ENCODE measurements at places on chromosomes 1 and 21.

GRCh38 chr1:170168265-170168664 is 22.5 kb downstream of the NTMT2 start:
- DNase-seq: peak; percentile 3

DNA sequence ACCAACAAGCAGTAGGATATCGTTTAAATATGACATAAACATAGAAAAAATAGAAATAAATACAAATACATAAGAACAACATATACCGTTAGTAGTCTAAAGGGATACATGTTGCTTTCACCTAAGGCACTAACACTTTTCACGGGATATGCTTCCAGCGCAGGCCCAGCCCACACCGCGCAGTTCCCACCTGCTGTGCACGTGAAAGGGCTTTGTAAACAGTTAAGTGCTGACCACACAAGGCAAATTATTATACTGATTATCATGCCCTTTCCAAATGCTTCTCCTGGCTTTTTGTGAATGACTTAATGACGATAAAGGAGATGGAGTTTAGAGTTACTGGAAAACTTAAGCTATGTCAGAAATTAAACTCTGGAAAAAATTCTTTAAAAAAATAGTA is 11.3 kb upstream of the IL22RA1 start:
- no peak for DNase-seq

DNA sequence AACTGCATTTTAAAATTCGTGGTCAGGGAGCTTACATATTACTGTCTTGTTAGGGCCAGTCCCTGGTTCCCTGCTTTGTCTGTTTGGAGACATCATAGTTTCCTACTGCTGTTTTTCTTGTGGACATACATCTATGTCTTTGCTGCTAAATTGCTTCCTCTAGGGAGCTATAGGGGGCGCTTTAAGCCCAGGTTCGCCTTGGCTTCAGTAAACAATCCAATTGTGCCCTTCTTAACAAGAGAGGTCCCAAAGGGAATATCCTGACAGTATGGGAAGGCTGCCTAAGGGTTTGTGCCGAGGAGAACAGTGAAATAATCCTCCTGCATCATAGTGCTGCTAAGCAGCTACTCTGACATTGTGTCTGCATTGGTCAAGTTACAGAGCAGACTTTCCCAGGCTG is 112.5 kb downstream of the USH2A start:
- peak; percentile 12 for DNase-seq

DNA sequence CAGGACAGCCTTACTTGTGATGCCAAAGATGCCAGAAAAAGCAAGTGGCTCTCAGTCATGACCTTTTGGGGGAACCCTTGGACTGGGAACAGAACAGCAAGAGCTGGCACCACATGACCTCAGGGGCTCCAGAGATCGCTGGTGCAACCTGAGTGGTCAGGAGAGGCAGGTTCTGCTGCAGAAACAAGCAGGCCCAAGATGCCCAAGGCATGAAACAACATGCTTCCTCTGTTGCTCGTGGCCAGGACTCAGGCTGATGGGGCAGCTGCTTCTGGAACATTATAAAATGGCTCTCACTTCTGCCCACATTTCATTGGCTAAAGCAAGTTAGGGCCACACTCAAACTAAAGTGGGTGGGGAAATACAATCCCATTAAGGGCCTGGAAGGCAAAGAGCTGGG is 17.7 kb upstream of the CLSTN1 start:
- DNase-seq: no peak

DNA sequence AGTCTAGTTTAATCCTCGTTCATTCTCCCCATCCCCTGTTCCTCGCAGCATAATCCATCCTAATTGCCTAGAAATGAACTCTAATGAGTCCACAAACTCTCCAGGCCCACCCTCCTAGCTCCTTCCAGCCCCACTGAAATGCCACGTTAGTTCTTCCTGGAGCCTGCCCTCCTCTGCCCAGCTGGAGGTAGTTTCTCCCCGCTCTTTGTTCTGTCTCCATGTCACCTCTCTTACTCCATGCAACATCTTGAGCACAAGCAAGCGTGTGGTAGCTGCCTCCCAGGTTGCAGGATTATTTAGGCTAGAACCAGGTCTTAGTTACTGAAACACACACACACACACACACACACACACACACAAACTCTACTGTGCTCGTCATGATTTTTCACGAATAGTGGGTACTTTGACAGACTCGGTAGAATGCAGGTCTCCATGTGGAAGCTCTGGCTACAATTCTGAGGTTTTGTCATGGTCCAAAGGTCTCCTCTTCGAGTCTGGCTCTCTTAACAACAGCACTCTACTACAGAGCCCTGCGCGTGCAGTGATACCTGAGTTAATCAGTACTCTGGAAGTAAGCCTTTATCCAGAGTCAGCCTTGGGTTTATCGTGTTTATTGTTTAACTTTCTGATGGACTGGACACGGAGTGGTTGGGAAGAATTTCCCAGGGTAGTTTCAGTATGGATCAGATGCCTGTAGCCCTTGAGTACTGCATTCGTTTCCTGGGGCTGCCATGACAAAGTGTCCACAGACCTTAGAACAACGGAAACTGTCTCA is 27.5 kb downstream of the HUNK start:
- DNase-seq: no peak

DNA sequence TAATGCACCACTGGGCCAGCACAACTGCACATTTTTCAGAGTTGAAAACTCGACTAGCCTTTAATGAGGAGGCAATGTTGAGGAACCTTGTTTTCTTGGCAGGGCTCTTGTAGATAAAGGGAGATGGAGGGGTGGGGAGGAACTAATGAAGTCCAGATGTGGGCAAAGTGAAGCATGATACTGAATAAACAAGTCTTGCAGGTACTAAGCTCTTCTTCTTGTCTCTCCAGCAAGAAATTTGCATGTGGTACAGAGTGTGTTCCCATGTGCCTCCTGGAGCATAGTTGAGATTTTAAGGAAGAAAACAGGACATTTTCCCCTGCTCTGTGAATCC is 47.0 kb downstream of the PLPP3 start:
- DNase-seq: no peak

GRCh38 chr21:33401630-33401992 is 1.6 kb upstream of the IFNGR2 start:
- DNase-seq: peak; percentile 60

DNA sequence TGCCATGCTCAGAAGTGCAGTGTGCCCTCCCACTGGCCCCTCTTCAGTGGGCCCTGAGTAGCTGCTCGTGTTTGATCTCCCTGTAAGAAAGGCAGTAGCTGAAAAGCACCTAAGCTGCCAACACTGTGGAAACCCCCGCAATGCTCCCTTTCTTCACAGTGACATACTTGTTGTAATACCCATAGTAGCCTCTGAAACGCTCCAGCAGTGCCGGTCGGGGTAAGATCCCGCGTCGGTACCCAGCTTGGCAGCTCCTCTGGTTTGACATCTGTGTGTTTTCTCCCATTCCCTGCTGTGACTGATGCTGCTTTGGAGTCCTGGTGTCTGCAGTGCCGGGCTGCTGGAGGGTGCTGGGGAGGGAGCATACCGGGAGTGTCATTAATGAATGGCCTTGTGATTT is 3.6 kb downstream of the CHAF1B start:
- peak; percentile 24 for DNase-seq

GRCh38 chr1:179591592-179592580 is at the start of gene TDRD5:
TSS of gene TDRD5 (plus strand) at chr1:179591832. CDS start at chr1:179592616, 784 bp downstream.
- peak; percentile 12 for DNase-seq

GRCh38 chr1:196400478-196401451 is 207.5 kb downstream of the KCNT2 start:
- DNase-seq: peak; percentile 32

- DNase-seq: no peak
Measured at GRCh38 chr1:42260376-42261070, 74.5 kb downstream of the FOXJ3 start.

- no peak for DNase-seq
Measured at GRCh38 chr1:193807208-193807607, 620.8 kb upstream of the B3GALT2 start.

GRCh38 chr1:192243721-192244120 is 73.1 kb upstream of the RGS21 start:
- DNase-seq: no peak

GRCh38 chr1:31181515-31182343 is 58.0 kb downstream of the NKAIN1 start:
- peak; percentile 85 for DNase-seq

- peak; percentile 2 for DNase-seq
Measured at GRCh38 chr1:196425513-196425912, 182.7 kb downstream of the KCNT2 start.

DNA sequence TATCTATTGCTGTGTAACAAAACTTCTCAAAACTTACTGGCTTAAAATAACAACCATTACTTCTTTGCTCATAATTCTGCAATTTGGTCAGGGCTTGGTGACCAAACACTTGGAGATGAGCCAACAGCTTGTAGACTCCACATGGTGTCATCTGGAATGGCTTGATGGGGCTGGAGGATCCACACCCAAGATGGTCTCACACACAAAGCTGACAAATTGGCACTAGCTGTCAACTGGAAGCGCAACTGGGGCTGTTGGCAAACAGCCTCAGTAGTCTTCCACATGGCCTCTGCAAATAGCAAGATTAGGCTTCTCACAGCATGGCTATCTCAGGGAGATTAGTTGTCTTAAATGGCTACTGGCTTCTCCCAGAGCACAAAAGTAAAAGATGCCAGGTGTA is 27.1 kb upstream of the MTF2 start:
- DNase-seq: peak; percentile 77

GRCh38 chr1:103460511-103460910 is 65.0 kb upstream of the RNPC3 start:
- DNase-seq: no peak

DNA sequence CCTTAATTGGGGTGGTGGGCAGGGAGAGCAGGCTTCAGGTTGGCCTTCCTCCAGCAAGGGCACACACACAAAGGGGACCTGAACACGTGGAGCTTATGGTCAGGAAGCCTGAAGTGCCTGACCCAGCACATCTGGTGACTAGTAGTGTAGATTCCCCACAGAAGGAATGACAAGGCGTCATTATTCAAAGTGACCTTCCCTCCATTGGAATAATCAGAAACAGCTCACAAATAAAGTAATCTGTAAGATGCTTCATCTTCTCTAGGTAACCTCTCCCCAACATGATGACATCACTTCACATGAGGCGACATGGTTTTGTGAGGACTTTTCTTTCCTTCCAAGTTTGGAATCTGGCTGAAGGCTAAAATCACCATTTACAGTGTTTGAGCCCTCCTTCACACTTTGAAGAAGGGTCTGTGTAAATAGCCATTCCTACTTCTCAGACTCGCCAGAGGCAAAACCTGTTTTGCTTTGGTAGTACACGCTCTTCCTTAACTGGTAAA is 32.8 kb upstream of the ERG start:
- no peak for DNase-seq

DNA sequence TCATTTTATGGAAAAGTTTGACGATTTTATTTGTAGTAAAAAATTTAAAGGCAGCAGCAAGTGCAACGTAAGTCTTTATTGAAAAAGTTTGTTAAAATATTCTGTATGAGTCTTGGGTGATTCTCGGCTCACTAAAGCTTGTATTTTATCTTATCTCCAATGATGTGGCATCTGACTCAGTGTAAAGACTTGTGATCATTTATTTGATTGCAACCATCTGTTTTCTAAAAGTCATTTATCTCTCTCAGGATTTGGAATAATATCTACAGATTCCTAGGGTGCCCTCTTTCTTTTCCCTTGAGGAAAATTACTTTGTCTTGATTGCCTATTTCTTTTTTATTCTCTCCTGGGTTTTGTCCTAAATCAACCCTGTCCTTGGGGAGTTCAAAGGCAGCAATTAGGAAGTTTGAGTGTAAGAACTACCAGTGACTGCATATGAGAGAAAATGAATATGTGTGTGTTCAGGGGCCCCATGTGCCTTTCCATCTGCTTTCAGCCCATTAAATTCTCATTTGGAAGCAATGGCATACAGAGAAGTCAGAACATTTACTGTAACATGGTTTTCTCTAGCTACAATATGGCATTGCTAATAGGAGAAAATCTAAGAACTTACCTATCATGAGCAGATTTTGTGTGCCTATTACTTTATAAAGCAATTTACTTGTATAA is 575.0 kb upstream of the CHRM3 start:
- no peak for DNase-seq

All from hematopoietic multipotent progenitor cell treated with erythropoietin and hydrocortisone succinate and interleukin-3 and kit ligand, for 4 days (in vitro differentiated cells).